ENCODE measurements at places on chromosomes 13 and 19. TPM values are rescaled to one million over a fixed set of nuclear protein-coding genes. Genes with fewer than 3 reads are reported as not detected.

- DNase-seq, result peak; percentile 50
Observed at GRCh38 chr13:80633251-80633650, 292.3 kb upstream of the SPRY2 start.

Gene ZNF98
- total RNA-seq, result not detected

DNA sequence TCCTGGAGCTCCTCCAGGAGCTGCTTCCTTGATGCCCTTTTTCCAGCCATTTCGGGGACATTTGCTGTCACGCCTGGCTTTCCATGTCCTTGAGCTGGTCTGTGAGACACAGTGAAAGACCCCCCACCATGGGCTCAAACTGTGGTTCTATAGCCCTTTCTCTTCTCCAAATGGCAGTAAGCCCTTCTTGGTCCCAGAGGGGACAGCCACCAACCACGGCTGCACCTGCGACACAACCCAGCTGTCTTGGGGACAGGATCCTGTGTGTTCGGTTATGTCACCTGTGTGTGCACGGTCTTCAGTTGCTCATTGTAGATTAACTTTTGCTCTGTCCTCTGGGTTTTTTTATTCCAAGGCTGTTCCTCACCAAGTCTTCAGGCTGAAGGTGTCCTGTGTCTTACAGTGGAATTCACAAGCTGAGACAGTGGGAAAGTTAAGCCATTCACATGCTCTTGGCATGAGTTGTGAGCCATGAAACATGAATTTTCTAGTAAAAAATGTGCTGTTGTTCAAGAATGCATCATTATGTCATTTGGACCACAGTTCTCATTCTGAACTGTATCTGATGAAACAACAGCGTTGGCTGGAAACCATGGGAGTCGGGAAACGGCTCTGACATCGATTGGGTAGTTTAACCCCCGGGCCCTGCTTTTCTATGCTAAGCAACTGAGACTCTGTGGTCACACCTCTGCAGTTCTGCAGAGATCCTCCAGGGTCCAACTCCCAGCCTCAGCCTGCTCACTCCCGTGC lies 129.5 kb upstream of the MCF2L start:
- DNase-seq, result no peak

- DNase-seq, result no peak
Observed at GRCh38 chr13:61600360-61601033, 184.8 kb upstream of the PCDH20 start.

Gene GNG8
- not detected for total RNA-seq

Gene CBLC
- total RNA-seq, result 1.5 TPM

DNA sequence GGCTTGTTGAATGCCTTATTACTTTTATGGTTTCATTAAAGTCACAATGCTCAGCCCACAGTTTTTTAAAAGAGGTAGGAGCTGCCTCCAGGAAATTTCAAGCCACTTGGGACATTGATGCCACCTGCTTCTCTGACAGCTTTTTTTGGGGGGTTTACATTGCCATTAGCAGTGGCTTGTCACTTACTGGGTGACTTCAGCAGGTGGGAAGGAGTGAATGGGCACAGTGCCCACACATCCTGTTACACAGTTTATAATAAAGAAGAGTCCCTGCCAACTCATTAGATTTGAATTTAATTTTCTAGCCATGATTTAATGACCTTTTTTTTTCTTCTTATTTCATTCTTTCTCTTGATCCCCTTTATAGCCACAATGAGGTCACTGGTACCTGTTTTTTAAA lies 61.0 kb downstream of the NHLRC3 start:
- no peak for DNase-seq

DNA sequence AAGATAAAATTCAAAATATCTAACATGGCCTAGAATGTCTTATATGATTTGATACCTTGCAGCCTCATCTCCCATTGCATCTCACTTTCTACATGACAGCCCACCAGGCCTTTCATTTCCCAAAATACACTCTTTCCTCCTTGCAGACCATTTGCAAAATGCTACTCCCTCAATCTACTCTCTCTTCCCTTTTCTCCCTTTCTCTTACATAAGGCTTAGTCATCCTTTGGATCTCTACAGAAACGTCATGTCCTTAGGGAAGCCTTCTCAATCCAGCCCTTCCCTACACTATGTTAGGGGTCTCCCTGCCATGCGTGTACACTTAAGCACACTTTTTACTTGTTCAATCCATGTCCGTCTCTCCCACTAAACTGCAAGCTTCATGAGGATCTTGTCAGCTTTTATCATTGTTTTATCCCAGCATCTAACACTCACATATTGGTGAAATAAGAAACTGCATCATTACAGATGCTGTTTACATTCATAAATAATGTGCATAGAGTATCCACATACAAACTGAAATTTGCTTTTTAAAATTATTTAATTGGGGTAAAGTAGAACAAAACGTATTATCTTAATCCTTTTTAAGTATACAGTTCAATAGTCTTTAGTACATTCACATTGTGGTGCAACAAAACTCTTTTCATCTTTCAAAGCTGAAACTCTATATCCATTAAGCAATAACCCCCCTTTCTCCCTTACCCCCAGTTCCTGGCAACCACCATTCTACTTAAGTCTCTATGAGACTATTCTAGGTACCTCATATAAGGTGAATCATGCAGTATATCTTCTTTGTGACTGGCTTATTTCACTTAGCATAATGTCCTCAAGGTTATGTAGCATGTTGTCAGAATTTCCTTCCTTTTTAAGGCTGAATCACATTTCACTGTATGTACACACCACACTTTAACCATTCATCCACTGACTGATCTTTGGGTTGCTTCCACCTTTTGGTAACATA lies 11.5 kb upstream of the WBP4 start:
- DNase-seq, result no peak

DNA sequence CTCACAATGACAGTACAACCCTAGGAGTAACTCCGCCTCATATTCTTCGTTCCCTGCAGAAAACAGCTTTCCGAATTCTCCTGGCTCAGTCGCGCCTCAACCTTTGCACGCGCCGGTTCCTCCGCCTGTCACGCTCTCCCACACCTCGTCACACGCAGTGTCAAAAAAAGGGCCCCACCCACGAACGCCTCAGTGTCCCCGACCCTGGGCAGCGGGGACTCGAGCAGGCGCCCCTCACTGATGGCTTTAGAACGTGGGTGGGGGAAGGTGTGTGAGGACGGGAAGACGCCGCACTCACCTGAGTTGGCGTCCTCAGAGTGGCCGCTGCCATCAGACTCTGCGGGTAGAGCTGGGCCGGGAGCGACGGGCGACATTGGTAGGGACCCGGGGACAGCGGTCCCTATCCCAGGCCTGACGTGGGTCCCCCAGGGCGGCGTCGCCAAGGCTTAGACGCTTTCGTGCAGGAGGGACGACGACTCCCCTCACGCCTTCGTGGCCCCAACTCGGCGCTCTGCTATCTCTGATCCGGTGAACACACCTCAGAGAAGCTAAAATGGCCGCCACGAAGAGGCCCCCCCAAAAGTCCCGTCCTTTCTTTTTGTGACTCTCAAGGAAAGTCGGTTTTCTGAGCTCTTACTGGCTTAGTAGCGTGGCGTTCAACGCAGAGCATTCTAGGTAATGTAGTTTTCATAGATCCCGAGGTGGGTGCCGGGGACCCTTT lies at the start of gene ZNF154:
ZNF154 (minus strand) TSS at position 564 of the 721 bp plus-strand sequence; CDS start at position 331, 233 bp downstream.
- DNase-seq, result peak; percentile 94

GRCh38 chr13:24899601-24900000 lies 135.6 kb downstream of the RNF17 start:
- DNase-seq, result no peak

GRCh38 chr13:32998966-32999365 lies 17.3 kb upstream of the KL start:
- DNase-seq, result no peak

DNA sequence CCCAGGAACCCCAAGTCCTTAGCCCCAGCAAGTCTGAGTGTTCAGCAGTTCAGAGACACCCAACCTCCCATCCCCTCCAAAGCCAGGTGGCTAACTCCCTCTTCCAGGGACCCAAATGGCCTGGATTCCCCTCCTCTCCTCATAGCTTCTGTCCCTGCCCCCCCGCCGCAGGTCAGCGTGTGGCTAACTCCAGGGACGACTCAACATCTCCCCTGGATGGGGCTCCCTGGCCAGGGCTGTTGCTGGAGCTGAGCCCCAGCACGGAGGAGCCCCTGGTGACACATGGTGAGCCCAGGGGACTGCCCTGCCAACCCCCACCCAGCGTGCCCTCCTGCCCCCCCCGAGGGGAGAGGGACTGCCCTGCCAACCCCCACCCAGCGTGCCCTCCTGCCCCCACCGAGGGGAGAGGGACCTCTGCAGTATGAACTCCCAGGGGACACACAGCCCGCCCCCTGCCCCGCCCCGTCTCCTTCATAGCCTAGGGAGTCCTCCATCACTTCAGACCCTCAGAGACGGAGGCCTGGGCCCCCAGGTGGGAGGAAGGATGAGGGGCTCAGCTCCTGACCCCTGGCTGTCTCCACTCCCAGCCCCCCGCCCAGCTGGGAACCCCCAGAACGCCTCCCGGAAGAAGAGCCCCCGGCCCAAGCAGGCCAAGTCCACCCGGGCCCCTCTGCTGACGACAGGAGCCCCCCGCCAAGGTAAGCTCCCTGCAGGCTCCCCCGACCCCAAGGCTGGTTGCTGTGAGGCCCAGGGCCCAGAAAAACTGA lies 1.7 kb downstream of the SSC5D start:
- no peak for DNase-seq

DNA sequence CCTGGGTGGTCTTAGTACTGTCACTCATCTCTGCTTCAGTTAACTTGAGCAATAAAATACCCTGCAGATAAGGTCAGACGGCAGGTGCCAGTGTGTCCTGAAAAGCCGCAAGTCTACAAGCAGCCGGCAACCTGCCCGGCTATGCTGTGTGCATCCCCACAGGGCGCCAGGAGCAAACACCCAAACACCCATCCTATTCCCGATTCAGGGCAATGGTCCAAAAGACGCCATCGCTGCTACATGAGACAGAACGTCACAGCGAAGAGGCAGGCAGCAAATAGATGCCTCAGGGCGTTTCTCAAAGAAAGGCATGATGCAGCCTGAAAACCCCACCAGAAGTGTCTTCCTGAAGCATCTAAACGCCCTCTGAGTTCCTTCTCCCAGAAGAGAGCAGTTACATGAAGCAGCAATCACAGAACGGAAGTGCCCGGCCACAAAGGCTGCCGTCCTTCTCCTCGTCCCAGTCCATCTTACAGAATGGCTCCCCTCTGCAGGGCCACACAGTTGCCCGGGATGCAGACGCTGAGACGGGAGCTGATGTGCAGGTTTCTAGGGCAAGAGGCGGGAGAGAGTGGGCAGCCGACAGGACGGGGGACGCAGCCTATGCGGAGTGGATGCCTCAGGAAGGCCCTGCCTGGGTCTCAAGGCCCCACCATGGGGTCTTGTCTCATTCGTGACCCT lies 35.1 kb downstream of the RASA3 start:
- DNase-seq, result no peak

- DNase-seq, result no peak
Observed at GRCh38 chr13:44313674-44314073, 60.0 kb upstream of the SERP2 start.

DNA sequence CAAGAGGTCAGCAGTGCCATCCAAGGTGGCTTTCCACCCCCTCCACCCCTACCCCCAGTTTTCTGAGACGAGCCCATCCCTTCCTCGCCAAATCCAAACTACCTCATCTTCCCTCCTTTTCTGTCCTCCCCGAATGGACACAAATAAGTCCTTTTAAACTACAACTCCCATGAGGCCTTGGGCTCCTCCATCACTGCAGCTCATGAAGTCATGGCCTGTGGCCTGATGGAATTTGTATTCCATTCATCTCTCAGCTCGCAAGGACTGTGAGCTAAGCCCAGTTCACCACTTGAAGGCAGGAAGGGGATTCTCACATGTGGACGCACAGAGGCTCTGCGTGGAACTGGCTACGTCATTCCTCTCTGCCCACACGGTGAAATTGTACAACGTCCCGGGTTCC lies 12.5 kb downstream of the PTPRH start:
- DNase-seq, result no peak

DNA sequence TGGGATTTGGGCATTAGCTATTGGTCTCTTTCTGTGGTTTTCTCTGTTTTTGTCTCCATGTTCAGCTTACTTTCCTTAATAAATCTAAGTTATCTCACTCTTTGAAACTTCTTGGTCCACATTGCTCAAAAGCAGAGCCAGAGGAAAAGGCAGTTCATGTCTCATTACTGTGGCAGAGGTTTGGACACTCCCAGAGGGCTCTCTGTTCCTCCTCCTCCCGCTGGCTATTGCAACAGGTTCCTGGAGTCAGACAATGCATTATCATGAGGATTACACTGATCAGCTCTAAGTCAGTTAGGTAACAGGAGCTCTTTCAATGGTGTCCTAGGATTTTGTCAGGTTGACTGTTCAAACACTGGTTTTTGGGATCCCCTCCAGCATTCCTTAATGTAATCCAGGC lies 298.8 kb downstream of the NDFIP2 start:
- peak; percentile 72 for DNase-seq

DNA sequence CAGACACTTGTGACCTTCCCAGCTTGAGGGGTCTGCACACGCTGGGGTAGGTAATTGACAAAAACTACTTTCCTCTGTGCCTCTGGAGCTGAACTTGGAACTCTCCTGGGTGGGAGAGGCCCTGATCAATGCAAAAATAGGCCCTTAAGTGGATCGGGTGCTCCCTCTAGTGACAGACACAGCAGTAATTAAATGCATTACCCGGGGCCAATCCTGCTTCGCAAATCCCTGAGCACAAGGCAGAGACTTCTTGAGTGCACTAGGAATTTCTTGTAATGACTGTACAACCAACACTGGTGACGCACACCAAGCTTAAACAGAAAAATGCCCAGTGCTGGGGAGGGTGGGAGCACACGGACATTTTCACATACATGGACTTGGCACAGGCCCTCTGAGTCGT lies 10.6 kb upstream of the UBE2S start:
- DNase-seq, result peak; percentile 86

Gene SSC5D
- not detected for total RNA-seq

GRCh38 chr19:14494910-14495671 lies 836 bp downstream of the GIPC1 start:
- DNase-seq, result no peak

- no peak for DNase-seq
Observed at GRCh38 chr13:113749967-113750366, 9.1 kb upstream of the TMEM255B start.

- DNase-seq, result peak; percentile 31
Observed at GRCh38 chr19:13748169-13748828, 16.0 kb upstream of the MRI1 start.

DNA sequence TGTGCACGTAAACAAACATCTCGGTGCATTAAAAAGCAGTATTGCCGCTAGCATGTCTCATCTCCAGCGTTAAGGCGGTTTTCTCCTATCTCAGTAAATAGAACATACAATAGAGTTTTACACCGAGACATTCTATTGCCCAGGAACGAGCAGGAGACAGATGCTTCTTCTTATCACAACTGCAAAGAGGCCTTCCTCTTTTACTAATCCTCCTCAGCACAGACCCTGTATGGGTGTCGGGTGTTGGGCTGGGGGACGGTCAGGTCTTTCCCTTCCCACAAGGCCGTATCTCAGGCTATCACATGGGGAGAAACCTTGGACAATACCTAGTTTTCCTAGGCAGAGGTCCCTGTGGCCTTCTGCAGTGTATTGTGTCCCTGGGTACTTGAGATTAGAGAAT lies 21.2 kb downstream of the ZNF233 start:
- DNase-seq, result no peak

GRCh38 chr13:113531041-113531873 lies 40.7 kb upstream of the DCUN1D2 start:
- DNase-seq, result no peak
